Stimulated activated CD4-positive, alpha-beta T cell treated with anti-CD3 and anti-CD28 coated beads, Interleukin-15, amount 100 ng/mL, for 48 hours (primary cell): ENCODE measurements at places on chromosomes 3 and 15.

GRCh38 chr3:162029736-162030135, 533.1 kb downstream of the OTOL1 start:
- no peak for DNase-seq

- no peak for DNase-seq
Measured at GRCh38 chr3:81753416-81754027, 7.9 kb downstream of the GBE1 start.

GRCh38 chr3:141419946-141420345, 51.6 kb downstream of the ZBTB38 start:
- DNase-seq, result no peak

DNA sequence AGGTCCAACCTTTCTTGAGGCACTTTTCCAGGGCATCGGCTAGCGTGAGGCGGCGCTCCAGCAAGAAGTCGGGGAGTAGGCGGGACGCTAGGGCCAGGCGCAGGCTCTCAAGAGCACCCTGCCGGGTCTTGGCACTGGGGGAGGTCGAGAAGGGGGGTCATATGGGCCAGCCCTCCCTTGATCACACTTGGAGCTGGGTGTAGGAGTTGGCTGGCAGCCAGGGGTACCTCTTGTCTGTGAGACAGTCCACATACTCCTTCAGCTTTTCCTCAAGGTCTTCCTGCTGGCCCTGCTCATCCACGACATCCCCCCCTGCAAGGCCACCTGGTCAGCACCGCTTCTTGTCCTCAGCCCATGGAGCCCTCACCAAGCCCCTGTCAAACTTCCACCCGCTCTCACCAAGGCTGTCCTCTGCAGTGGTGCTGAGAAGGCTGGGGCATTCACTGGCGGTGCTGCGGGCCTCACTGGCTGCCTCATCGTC, 2.0 kb downstream of the IFRD2 start:
- DNase-seq, result no peak

DNA sequence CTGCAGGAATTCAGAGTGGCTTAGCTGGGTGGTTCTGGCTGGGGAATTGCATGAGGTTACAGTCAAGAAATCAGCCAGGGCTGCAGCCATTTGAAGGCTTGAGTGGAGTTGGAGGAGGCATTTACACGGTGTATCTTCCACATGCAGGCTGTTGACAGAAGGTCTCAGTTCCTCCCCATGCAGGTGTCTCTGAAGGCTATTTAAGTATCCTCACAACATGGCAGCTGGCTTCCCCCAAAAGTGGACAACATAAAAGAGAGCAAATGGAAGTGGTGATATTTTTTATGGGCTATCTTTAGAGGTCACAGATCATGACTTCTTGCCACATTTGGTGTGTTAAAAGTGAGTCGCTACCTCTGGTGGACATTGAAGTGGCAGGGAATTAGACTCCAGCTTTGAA, 60.1 kb upstream of the SPRED1 start:
- no peak for DNase-seq

DNA sequence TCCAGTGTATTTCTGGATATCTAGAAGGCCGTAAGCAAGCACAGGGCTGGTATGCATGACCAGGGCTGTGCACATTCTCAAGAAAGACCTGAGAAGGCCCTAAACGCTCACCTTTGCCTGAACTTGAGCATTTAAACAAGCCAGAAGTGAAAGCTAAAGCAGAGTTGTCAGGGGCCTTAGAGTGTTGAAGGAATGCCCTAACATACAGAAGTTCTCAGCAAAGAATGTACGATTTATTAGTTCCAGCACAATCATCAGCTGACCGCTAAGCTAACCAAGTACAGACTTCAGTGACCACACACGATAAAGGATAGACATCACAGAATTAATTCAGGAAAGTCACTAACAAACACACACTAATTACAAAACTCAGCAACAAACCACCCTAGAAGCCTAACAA, 8.7 kb downstream of the HLTF start:
- no peak for DNase-seq
